ENCODE measurements at places on chromosomes 5 and 9. TPM values are rescaled to one million over a fixed set of nuclear protein-coding genes. Genes with fewer than 3 reads are reported as not detected.
A peak's percentile ranks its signal among the peaks of the same experiment; 100 is the strongest.

Gene FER
- 29.7 TPM for total RNA-seq

Gene SLIT3
- total RNA-seq, result 89.0 TPM

Gene LRRC70
- total RNA-seq, result 18.4 TPM

Gene HAVCR2
- 20.5 TPM for total RNA-seq

Gene IL7R
- total RNA-seq, result 23.6 TPM

Gene INSL4
- total RNA-seq, result not detected

Gene SNCB
- not detected for total RNA-seq

Gene CDH9
- not detected for total RNA-seq

Gene PAX5
- total RNA-seq, result 0.09 TPM

DNA sequence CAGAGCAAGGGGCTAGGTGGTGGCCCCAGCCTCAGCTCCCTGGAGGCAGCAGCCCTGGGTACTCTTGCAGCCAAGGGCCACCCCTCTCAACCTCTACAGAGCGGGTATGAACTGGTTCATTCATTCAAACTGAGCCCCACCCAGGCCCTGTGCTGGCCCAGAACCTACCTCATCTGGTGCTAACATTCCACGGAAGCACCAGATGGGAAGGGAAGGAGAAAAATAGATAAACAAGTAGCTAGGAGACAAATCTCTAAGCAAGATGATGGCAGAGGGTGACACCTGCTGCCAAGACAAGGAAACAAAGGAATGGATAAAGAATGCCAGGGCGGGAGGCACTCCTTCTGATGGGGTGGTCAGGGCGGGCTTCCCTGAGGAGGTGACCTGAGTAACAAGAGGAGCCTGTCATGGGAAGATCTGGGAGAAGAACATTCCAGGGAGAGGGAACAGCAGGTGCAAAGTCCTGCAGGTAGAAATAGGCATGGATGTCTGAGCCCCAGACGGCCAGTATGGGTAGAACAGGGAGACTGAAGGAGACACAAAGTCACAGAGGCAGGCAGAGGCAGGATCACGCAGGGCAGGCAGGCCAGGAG lies 6.1 kb downstream of the ST6GALNAC4 start:
- DNase-seq, result no peak

GRCh38 chr5:159050316-159051143 lies 49.2 kb downstream of the EBF1 start:
- no peak for DNase-seq

GRCh38 chr9:115921301-115921700 lies 232.3 kb upstream of the PAPPA start:
- peak; percentile 26 for DNase-seq

DNA sequence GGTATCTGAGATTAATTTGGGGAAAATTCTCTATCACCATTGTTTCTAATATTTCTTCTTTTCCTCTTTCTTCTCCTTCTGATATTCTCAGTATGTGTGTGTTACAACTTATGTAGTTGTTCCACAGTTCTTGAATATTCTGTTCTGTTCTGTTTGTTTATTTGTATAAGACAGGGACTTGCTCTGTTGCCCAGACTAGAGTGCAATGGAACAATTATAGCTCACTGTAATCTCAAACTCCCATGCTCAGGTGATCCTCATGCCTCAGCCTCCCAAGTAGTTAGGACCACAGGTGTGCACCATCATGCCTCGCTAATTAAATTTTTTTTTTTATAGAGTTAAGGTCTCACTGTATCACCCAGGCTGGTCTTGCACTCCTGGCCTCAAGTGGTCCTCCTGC lies 145.8 kb upstream of the TUT7 start:
- DNase-seq, result no peak

DNA sequence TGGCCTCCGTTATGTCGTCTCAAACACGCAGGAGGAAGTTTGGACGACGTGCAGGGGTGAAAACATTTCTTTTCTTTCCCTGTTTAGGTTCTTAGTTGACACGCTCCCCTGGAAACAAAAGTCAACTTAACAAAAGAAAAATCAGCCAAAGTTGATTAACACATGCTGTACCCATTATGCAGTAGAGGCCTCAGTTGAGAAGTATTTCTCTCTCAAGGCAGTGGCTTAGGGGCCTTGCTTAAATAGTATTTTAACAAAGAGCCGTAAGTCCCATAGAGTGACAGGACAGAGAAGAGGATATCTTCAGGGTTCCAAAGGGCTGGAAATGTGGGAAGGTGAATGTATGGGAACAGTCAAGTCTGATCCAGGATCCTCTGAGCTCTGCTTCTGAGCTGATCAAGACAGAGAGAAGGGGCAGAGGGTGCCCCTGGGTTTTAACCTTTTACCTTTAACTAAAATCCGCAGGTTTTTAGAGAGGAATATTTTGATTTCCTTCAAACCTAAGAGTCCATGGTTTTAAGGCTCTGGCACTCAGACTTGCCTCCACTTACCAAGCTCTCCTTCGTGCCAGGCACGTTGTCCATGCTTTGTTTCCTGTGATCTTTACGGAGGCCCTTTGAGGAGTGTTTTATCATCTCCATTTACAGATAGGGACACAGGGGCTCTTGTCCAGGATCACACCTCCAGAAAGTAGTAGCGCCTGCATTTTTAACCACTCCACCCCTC lies 629 bp upstream of the CD74 start:
- DNase-seq, result no peak

DNA sequence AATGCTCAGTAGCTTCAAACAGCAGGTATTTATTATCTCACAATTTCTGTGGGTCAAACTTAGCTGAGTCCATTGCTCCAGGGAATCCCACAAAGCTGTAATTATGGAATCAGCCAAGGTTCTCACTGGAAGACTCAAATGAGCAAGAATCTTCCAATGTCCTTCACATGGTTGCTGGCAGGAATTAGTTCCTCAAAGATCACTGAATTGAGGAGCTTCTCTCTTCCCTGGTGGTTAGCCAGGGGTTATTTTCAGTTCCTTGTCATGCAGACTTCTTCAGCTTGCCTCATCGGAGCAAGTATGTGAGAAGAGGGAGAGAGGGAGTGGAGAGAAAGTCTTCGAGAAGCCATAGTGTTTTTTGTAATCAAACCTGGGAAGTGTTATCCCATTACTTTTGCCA lies 2331.9 kb downstream of the MAT2B start:
- DNase-seq, result no peak

GRCh38 chr9:92736563-92737215 lies 27.9 kb downstream of the BICD2 start:
- no peak for DNase-seq

- no peak for DNase-seq
Observed at GRCh38 chr5:114018186-114018585, 343.7 kb upstream of the KCNN2 start.

- DNase-seq, result no peak
Observed at GRCh38 chr9:68704498-68704813, 584 bp upstream of the PIP5K1B start.

- no peak for DNase-seq
Observed at GRCh38 chr9:14351221-14351836, 37.4 kb upstream of the NFIB start.

- no peak for DNase-seq
Observed at GRCh38 chr5:96031180-96031579, 69.5 kb upstream of the ELL2 start.

DNA sequence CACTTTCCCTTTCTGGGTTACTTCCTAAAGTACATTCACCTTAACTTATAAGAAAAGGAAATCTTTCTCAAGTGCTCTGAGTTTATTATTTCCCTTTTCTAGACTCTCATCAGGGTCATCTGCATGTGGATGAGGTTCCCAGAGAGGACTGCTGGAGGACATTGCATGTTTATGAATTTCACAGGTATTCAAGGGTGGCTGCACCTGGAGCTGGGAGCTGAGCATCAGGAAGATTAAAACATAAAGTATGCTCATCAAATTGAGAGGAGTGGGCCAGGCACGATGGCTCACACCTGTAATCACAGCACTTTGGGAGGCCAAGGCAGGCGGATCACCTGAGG lies 34.7 kb upstream of the PLIN2 start:
- DNase-seq, result no peak

DNA sequence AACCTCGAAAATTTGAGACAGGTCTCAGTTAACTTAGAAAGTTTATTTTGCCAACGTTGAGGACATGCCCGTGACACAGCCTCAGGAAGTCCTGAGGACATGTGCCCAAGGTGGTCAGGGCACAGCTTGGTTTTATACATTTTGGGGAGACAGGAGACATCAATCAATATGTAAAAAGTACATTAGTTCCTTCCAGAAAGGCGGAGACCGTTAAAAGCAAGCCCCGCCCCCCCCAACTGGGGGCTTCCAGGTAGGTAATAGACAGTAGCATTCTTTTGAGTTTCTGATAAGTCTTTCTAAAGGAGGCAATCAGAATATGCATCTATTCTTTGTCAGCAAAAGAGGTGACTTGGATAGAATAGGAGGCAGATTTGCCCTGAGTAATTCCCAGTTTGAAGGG lies 599 bp upstream of the MOCS2 start:
- DNase-seq, result no peak

- DNase-seq, result peak; percentile 0
Observed at GRCh38 chr5:172490514-172491461, 36.5 kb upstream of the SH3PXD2B start.

DNA sequence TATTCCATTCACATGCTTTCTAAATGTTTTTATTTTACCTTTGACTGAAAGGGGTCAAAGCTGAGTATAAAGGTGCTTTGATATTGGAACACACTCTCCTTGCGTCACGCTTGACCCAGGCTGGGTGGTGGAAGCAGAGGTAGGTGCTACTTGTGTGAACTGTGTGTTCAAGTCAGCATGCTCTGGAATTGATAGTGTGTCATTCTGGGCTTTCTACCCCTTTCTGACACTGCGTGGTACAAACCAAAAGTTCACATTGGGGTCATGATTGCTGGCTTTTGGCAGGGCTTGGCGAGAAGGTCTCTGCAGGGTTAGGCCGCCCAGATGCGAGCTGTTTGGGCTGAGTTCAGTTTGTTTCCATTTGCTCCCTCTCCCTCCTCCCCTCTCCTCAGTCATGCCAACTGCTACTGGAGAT lies 131.8 kb downstream of the ADAMTSL1 start:
- no peak for DNase-seq

- DNase-seq, result no peak
Observed at GRCh38 chr5:143118222-143118621, 285.3 kb downstream of the NR3C1 start.

All from omental fat pad (tissue), 4 donors.